ENCODE measurements at places on chromosomes 6 and 20.

DNA sequence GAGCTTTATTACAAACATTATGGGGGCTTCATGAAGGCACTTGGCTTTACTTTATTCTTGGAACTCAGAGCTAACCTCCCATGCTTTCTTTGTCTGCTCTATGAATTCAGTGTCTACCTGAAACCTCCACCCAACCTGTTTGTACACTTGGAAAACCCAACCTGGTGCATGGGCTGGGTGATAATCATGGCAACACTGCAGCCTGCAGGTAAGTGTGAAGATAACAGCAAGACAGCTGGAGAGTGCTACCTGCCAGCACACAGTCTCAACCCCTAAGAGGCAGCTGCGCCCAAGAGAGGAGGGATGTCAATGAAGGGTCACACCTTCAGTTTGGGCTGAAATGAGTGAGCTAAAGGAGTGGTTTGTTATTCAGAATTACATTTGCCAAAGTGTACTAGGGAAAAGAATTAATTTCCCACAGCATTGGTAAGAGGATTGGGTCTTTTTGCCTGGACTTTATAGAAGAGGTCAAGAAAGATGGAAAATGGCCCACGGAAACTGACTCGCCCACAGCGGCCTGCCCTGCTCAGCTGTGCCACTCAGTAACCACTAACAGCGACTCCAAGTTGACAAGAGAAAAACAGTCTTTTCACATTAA, 24.4 kb downstream of the FOXQ1 start:
- DNase-seq = peak; percentile 8

DNA sequence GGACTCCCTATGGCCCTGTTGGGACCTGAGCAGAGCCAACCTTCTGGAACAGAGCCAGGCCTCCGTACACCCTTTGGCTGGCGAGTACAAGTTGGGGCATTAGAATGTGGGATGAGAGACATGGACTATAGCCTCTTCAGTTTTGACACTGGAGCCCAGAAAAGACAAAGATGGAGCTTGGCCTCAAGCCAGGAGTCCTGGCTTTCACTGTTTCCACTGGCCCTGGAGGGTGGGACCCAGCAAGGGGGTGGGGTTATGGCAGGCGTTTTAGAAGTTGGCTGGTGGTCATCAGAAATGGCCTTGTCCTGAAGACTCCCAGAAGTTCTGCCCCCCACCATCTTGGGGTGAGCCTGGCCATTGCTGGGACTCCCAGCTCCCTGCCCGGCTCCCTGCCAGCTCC, 21.8 kb downstream of the ITPR3 start:
- DNase-seq = no peak

- peak; percentile 82 for DNase-seq
These were observed 61.1 kb downstream of the FAM217A start for GRCh38 chr6:4017834-4018170.

DNA sequence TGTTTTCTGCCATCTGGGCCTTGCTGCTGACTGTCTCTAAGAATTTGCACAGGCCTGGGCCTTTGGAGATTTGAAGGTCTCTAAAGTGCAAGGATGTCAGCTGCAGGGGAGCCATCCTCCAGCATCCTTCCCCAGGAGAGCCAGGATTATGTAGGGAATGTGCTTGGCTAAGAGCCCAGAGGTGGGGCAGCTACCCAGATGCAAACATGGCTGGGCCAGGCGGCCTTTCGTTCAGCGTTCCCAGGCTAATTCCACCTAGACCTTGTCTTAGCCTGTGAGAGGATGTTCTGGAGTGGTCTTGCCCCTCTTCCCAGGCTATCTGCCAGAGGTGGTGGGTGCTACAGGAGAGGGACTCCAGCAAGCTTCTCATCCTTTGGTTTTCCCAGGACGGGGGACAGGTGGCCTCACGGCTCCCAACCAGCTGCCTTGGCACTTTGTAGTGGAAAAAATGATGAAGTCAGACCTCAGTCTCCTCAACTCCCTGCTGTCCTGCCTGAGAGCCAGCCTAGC, 7.7 kb upstream of the PTGIS start:
- DNase-seq = peak; percentile 50

DNA sequence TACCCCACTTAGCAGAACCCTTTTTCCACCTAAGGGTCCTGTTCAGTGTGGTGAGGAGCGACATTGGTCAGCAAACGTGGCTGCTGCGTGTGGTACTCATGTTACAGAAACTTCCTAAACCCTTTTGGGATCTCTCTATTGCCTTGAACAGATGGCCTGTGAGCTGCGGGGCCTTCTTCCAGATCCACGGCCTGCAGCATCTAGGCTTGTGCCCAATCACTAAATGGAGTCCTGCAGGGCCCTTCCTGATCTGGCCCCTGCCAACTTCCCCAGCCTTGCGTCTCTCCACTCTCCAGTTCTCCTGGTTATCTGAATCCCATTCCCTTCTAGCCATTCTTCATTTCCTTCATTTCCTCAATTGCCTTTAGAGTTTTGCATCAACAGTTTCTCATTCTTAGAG, 85.6 kb downstream of the PDE7B start:
- DNase-seq = peak; percentile 14

DNA sequence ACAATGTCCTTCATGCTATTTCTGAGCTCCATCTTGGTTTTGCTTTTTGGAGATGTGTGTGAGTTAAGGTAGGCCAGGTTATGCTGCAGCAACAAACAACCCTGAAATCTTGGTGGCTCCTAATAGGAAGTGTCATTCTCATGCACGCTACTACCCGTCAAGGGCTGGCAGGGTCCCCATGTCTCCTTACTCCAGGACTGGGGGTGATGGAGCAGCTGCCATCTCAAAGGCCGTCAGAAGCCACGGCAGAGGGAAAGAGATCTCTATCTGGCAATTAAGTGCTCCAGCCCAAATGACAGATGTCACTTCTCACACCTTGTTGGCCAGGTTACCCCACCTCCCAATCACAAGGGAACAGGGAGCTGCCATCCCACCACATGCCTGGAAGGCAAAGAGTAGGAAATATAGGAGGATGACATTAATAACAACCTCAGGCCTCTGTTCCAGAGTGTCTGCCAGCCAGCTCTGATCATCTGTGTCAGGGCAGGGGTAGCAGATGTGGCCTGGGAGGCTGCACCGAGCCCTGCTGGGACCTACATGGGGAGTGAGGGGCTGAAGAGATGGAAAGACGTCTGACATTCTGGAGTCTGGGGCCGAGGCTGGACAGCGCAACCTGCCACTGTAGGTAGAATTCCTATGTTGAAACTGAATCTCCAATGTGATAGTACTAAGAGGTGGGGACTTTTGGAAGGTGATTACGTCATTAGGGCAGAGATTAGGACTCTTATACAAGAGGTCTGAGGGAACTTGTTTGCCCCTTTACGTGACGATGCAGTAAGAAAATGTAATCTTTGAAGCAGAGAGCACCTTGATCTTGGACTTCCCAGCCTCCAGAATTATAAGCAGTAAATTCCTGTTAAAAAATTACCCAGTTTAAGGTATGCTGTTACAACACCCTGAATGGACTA, 4.8 kb upstream of the SDCBP2 start:
- no peak for DNase-seq

DNA sequence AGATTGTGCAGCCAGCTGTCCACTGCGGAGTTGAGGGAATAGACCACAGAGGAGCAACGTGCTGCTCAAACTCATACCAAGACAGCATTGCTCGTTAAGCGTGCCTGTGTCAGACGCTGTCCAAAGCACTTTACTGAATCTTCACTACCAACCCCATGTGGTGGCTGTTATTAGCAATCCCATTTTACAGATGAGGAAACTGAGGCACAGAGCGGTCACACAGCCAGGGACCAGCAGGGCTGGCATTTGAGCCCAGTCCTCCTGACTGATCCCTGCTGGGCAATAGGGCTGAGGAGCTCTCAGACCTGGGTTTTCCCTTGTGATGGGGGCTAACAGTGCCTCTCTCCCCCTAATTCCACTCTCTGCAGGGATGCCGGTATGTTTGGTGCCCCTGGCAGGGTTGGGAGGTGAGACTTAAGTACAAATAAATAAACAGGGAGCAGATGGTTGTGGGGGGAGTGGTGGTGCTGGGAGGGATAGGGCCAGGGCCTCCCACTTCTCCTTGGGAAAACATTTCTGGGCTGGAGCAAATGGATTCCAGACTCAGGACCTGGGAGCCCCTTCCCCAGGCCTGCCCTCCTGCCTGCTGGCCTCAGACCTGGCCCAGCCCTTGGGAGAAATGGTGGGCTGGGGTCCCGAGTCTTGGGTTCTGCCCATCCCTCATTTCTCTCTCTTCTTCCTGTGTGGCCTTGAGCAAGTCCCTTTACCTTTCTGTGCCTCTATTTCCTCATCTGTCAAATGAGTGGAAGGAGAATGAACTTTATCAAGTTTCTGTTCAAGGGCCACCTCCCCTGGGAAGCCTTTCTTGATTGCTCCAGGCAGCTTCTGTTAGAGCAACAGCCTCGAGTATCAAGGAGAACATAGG, 17.7 kb downstream of the SRXN1 start:
- DNase-seq = peak; percentile 20

DNA sequence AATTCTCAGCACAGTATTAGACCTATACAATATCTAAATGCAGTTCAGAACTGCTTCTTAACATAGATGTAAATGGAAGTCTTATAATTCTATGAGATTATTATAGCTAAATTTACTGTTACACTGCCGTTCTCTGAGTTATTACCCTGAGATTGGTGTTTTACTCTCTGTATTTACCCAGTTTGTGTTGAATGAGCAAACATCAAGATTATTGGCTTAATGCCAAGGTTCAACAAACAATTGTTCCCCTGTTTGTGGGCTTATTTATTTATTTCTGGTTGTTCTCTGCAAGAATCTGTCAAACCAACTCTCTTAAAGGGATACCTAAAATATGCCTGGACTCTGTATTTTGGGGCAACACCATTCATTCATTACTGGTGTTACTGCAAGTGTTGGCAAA, 5.2 kb upstream of the STMND1 start:
- DNase-seq = peak; percentile 77

Measured in NCI-H69 (cell line).